ENCODE measurements at places on chromosomes 12 and 14.

DNA sequence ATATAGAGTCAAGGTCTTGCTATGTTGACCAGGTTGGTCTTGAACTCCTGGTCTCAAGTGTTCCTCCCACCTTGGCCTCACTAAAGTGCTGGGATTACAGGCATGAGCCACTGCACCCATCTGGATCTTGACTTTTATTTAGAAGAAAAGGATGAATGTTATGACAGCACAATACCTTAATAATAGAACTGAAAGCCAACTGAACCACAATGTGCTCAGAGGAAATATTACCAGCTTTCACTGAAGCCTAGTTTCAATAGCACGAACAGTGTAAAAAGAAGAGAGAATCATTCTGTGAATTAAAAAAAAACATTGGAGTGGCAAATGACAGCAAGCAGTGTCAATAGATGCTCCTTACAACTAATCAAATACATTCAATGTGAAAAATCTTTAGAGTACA is 239.2 kb upstream of the RMST start:
- no peak for DNase-seq

- no peak for DNase-seq
Observed at GRCh38 chr12:1758376-1758775, 62.0 kb upstream of the LRTM2 start.

DNA sequence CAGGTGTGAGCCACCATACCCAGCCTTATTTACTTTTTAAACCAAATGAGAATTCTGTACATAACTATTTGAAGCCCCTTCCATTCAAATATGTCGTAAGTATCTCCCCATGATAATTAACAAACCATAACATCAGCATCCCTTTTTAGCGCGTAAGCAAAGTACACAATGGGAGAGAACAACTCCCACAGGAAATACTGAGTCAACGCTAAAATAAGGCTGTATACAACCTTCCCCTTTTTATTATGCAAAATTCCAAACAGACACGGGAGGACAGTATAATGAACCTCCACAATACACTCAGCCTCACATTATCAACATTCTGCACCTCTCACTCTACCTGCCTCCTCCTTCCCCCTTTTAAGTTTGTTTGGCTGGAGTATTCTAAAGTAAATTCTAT is 73.5 kb downstream of the CCDC88C start:
- no peak for DNase-seq

DNA sequence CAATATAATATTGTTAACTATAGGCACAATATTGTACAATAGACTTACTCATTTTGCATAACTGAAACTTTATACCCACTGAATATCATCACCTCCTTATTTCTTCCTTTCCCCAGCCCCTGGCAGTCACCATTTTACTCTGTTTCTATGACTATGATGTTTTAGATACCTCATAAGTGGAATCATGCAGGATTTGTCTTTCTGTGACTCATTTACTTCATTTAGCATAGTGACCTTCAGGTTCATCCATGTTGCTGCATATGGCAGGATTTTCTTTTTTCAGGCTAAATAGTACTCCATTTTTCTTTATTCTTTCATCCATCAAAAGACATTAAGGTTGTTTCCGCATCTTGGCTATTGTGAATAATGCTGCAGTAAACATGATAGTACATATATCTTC is 18.9 kb downstream of the USP15 start:
- DNase-seq: no peak

- peak; percentile 82 for DNase-seq
Observed at GRCh38 chr12:53352331-53353256, 16.4 kb upstream of the SP7 start.

GRCh38 chr12:1994429-1995143 is 9.7 kb downstream of the DCP1B start:
- DNase-seq: no peak

- DNase-seq: no peak
Observed at GRCh38 chr12:75635606-75636444, 124.4 kb upstream of the KRR1 start.

- DNase-seq: no peak
Observed at GRCh38 chr12:77213319-77213718, 147.9 kb upstream of the E2F7 start.

DNA sequence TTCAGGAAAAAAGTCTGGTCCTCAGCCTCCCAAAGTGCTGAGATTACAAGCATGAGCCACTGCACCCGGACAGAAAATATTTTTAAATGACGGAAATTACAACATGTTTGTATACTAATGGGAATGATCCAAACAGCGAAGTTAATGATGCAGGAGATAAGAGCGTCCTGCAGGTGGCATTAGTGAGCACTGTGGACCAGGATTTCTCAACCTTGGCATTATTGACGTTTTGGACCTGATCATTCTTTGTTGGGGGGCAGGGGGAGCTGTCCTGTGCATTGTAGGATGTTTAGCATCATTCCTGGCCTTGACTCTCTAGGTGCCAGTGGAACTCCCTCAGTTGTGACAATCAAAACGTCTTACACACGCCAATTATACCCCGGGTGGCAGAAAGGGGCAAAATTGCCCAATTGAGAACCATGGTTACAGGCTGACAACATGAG is 34.1 kb downstream of the SCFD1 start:
- DNase-seq: peak; percentile 7

GRCh38 chr14:104966261-104966865 is 11.8 kb downstream of the AHNAK2 start:
- no peak for DNase-seq

- DNase-seq: peak; percentile 46
Observed at GRCh38 chr14:68824517-68825347, 31.9 kb upstream of the ZFP36L1 start.

DNA sequence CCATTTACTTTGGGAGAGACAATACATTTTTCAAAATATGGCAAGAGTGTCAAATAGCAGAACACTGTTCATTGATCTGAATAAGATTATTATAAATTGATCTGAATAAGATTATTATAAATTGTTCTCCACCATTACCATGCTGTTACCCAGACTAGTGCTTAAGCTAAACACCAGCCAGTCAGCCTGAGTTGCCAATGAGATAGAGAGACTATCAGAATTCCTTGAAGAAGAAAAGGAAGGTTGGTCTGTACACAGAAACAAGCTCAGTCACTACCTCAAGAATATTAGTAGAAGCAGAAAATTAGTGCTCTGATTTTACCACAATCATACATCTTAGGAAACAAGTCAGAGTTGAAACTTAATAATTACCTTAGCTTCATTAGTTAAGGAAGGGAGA is 469.8 kb downstream of the FOXG1 start:
- no peak for DNase-seq

GRCh38 chr12:29750131-29750927 is 33.4 kb downstream of the TMTC1 start:
- DNase-seq: no peak

DNA sequence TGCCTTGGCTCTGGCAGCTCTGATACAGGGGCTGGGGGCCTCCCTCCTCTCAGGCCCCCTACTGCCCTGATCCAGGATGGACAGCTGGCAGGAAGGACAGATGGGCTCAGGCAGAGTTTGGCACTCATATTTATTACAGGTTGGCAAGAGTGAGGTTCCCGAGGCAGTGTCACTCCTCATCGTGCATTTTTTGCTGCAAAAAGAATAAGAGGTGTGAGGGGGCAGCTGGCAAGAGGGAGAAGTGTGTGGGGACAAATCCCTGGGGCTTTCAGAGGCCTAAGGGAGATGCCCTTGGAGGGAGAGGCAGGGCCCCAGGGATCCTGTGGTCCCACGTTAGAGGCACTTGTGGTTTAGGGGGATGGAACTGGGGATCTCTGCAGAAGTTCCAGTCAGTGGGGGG is 5.0 kb downstream of the CMTM5 start:
- DNase-seq: no peak

- DNase-seq: no peak
Observed at GRCh38 chr14:75125617-75126016, 1.2 kb downstream of the NEK9 start.

DNA sequence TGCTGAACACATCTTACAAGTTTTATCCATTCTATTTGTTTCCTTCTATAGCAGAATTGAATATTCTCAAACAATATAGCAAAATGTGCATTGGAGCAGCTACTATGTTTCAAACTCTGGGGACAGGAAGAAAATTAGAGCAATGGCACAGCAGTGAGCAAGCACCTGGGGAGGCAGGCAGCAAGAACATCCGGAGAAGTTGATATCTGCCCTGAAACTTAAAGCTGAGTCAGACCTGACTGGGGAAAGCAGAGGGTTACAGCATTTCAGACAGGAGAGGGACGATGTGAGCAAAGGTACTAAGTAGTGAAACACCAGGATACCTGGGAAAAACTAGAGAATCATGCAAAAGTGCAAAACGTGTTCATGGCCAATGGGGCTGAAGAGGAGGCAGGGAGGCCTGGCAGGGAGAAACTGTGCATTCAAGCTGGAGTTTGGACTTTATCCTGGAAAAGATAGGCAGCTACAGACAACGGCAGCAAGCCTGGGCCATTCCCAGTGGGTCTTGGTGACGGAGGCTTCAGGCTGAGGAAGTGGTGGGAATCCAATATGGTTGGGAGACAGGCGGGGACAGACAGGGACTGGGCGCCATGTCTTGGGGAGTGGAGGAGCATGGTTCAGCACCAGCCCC is 118.0 kb upstream of the CDKN3 start:
- DNase-seq: no peak

DNA sequence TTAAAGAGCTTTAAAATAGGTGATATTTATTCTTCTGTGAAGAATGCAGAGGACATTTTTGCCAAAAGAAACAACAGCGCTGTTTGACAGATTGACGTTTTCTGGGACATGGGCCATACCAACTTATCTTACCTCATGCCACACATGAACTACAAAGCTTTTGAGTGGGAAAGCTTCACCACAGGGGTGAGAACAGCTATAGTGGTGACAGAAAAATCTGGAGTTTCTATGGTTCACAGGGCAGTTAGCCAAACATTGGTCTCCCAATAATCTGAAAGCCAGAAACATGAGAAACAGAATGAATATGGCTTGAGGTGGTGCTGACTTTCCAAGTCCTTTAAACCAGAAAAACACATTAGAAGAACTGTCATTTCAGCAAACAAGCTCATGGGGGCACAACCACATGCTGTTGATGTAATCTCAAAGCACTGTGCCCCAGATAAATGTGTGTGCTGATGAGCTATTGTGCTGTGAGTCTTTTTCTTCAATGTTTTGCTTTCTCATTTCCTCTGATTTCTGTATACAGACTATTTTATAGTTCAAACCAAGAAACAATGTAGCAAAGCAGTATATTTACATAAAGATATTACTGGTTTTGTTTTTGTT is 905.4 kb downstream of the SLC16A7 start:
- no peak for DNase-seq

DNA sequence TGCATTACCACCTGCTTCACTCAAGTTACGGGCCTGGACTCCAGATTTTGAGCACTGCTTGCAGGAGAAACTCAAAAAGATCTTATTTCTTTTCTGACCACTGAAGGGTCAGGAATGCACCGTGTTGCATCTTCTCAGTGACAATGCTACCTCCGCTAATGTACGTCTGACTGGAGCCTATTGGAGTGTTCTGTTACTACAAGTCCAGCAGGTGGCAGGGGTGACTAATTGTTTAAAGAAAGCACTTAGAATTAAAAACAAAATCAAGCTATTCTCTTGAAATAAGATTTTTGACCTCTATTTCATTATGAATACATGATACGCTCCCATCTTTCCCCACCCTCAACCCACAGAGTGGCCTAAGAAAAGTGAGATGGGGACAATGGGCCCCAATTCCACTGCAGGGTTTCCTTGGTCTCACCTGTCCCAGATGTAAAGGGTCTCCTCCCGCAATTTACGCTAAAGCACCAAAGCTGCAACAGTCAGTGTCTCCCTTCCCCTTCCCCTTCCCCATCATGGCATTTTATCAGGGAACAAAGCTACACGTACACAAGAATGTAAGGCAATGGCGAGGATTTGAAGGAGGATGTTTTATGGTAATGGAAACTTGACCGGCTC is 2.2 kb downstream of the TBPL2 start:
- DNase-seq: no peak

GRCh38 chr12:25130741-25131188 is 64.2 kb downstream of the DNAI7 start:
- DNase-seq: no peak

- no peak for DNase-seq
Observed at GRCh38 chr12:26666286-26666685, 166.7 kb downstream of the ITPR2 start.

- DNase-seq: peak; percentile 80
Observed at GRCh38 chr14:88562831-88563686, at the start of gene ZC3H14. Gene ZC3H14, plus strand, starts transcription at chr14:88563037. Its CDS starts 97 bp downstream, at chr14:88563134.

GRCh38 chr12:49998453-49998852 is 25.7 kb downstream of the AQP6 start:
- no peak for DNase-seq

GRCh38 chr12:31390991-31391390 is 65.0 kb upstream of the SINHCAF start:
- no peak for DNase-seq

DNA sequence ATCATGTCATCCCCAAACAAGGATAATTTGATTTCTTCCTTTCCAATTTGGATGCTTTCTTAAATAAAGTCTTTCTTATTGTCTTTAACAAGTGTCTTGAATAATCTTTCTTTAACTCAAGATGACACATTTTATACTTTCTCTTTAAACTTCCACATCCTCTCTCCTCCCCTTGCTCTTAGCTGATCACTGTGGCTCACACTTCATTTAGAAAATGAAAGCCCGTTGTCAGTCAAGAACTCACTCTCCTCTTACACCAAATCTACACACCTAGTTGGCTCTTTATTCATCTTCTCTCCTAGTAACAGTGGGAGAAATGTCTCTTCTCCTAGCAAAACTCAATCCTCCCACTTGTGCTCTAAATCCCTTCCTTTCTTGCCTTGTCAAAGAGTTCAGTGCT is 10.4 kb upstream of the RMST start:
- no peak for DNase-seq

DNA sequence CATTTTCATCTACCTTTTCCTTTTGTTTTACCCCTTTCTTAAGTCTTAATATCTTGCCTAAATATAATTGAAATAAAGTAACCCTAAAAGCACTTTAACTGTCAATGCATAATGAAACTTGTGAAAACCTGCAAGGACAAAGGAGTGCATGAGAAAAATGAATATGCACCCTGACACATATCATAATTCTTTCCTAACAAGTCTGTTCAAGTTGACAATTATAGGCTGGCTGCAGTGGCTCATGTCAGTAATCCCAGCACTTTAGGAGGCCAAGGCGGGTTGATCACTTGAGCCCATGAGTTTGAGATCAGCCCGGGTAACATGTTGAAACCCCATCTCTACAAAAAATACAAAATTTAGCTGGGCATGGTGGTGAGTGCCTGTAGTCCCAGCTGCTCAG is 65.4 kb downstream of the FGD6 start:
- no peak for DNase-seq

- DNase-seq: no peak
Observed at GRCh38 chr12:116982791-116983411, 72.2 kb downstream of the FBXW8 start.

DNA sequence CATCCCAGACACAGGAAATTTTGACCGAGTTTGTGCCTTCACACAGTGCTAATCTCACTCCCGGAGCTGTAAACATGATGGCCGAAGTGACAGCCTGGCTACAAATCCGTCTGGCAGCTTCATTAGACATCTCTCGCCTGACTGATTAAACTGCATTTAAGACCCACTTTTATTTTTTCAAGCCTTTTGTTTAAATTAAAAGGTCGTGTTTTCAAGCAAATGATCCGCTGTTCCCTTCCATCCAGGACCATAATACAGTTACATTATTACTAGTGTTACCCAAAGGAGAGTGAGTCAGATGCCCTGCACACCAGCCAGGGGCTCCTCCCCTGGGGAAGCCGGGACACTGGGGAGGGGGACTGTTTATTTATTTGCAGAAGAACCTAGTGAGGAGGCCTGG is 200.2 kb downstream of the EXOC5 start:
- no peak for DNase-seq

- DNase-seq: no peak
Observed at GRCh38 chr12:40336573-40337199, 111.9 kb downstream of the LRRK2 start.
